ENCODE measurements at places on chromosomes 1 and 21.

DNA sequence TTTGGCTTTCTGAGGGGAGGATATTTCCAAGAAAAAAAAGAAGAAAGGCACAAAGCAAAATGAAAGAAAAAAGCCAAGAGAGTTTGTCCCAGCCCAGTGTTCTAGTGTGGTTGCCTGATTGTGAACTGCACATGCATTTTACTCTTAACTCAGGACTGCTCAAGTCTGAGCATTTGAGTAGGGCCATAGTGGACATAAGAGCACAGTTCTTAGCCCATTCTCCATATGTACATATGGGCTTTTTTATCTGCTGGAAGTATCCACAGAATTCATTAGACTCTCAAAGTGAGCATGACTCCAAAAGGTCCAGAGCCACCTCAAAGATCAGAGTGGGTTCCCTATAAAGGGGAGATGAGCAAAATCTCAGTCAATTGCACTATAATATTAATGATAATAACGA is 13.6 kb upstream of the DDX59 start:
- DNase-seq: no peak

DNA sequence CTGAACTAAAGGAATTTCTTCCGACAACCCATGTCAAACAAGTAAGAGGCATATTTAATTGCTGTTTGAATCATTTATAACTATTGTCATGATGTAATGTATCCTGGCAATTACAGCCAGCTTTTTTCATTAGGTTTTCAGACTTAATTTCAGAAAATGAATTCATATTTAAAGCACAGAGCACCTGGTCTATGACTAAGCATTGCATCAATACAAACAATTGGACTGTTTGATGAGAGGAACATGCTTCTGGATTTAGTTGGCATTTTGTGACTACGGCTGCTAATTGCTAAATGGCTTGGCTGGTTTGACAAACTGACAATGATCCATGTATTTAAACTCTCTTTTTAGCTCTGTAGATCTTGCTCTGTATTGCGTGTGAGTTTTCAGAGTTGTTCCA is 853.4 kb downstream of the NCAM2 start:
- DNase-seq: no peak

- no peak for DNase-seq
Observed at GRCh38 chr1:100452641-100453040, 85.3 kb upstream of the GPR88 start.

DNA sequence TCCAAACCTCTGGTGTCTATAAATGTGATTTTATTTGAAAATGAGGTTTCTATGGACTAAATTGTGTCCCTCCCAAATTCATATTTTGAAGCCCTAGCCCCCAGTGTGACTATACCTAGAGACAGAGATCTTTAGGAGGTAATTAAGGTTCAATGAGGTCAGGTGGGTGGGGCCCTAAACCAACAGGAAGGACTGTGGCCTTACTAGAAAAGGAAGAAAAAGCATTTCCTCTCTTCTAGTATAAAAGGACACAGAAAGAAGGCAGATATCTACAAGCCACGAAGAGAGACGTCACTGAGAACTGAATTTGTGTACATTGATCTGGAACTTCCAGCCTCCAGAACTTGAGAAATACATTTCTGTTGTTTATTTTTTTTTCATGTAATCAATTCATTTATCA is 123.1 kb upstream of the RUNX1 start:
- DNase-seq: no peak

DNA sequence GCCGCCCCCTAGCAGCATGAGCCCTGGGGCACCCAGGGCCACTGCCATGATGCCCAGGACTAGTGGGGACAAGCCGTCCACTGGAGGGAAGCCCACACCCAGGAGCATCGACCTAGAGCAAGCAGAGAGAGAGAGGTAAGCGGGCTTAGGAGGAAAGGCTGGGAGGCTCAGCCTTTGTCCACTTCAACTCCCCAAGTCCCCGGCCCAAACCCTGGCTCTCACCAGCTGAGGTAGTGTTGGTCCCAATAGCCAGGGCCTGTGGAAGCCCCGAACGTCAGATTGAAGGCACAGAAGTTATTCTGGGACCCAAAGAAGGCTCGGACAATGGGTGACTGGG is 2.4 kb downstream of the GLMP start:
- DNase-seq: no peak

- no peak for DNase-seq
Observed at GRCh38 chr1:91141858-91142257, 120.0 kb upstream of the ZNF644 start.

GRCh38 chr21:40333731-40334130 is 466.5 kb downstream of the PCP4 start:
- DNase-seq: no peak

GRCh38 chr1:79215311-79215710 is 208.8 kb upstream of the ADGRL4 start:
- no peak for DNase-seq

DNA sequence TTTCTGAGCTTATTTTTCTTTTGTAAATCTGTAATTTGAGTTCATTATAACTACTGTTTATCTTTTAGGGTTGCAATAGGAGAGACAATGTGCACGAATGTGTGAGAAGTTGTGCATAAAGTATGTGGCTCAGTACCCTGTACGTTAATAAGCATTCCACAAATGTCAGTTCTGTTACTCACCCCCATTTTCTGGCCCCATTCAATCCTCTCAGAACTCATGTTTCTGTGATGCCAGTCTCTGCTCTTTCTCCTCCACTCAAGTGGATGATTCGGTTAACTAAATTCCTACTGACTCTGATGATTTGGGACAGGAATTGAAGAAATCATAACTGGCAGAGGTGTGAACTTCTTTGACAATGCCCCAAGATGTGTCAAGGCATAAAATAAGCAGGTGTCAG is 10.2 kb upstream of the DMRTB1 start:
- no peak for DNase-seq

- no peak for DNase-seq
Observed at GRCh38 chr1:19798486-19799229, 1.1 kb downstream of the TMCO4 start.

DNA sequence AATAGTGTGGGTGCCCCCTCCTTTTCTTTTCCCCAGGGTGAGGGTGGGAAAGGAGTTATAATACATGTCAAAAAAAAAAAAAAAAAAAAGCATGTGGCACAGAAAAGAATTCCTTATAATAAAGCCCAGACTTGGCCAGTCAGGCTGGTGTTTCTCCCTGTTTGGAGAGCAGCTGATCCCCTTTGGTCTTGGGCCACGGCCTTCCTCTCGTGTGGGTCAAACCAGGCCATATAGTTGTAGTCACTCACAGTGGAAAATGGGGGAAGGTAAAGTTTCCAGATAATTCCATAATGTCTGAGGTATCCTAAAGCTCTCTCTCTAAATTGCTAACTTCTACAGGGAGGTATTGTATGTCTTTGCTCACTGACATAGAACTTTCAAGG is 22.0 kb downstream of the CLIC6 start:
- DNase-seq: no peak

DNA sequence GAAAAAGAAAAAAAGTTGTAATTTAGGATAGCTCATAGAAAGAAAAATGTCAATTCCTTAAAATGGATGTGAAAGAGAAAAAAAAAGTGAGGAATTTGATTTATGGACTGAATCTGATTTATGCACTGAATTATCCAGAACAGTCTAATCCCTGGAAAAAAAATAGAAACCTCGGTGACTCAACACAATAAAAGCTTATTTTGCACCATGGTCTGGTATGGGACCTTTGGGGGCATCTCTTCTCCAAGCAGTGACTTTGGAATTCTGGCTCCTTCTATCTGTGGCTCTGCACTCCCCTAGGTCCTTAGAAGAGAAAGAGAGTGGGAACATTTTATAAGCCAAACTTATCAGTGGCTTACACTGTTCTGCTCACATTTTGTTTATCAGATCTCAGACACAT is 471.7 kb upstream of the B3GALT2 start:
- DNase-seq: no peak

- DNase-seq: no peak
Observed at GRCh38 chr1:67721650-67722291, 36.8 kb downstream of the GADD45A start.

DNA sequence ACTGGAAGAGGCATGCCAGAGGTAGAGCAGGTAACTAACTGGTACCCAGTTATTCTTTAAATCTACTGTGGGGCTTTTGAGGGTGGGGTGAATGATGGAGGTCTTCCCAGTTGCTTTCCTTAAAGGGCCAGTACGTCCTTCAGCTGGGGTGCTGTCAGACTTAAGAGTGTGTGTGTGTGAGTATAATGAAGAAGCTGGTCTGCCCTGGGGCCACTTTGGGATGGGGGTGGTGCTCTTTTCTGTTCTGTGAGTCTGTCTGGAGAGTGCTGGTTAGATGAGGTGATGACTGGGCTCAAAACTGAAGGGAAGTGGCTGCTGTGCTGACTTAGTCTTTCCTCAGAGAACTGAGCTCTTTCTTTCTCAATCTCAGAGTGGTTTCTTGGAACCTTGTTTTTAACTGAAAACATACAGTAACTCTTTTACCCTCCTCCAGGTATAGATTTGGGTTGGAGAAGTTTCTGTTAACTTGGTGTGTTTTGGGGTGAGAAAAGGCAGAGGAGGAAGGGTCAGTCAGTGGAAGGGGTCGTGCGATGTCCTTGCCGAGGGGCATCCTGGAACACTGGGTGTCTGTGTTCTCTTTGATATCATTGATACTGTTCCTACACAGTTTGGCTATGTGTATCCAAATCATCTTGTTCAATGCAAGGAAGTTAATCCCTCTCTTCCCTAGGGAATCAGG is 746 bp downstream of the MACF1 start:
- peak; percentile 50 for DNase-seq

GRCh38 chr1:3222042-3222692 is 153.2 kb downstream of the PRDM16 start:
- DNase-seq: no peak

DNA sequence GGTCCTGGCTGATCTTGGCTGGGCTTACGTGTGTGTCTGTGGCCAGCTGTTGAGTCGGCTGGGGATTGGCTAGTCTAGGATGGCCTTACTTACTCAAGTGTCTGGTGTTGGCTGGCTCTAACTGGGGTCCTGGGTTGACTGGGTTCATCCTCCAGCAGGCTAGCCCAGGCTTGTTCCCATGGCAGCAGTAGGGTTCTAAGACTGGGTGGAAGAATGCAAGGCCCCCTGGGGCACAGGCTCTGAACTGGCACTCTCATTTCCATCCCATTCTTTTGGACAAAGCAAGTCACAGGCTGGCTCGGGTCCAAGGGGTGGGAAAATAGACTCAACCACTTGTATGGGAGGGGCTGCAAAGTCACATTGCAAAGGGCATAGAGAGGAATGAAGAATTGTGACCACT is 7.9 kb upstream of the OPRD1 start:
- no peak for DNase-seq

GRCh38 chr1:154999571-155000410 is 2.8 kb upstream of the ZBTB7B start:
- no peak for DNase-seq

- DNase-seq: no peak
Observed at GRCh38 chr1:94096797-94097549, 24.0 kb downstream of the ABCA4 start.

DNA sequence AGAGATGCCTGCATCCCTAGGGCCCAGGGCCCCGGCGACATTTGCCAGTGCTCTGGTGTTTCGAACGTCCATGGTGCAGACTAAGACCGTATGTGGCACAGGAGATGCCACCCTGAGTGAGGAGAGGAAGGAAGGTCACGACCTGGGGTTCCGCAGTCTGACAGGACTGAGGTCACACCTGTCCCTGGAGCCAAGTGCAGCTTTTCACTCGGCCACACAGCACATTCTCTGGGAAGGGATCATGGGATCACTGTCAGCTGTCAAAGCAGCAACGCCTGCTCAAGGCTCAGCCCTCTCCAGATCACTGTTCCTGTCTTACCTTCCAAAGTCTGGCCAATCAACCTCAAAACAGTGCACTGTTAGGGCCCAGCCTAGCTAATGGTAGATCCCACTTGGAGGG is 243.6 kb downstream of the SIPA1L2 start:
- DNase-seq: no peak

GRCh38 chr1:210396541-210396940 is 67.8 kb downstream of the HHAT start:
- DNase-seq: no peak

DNA sequence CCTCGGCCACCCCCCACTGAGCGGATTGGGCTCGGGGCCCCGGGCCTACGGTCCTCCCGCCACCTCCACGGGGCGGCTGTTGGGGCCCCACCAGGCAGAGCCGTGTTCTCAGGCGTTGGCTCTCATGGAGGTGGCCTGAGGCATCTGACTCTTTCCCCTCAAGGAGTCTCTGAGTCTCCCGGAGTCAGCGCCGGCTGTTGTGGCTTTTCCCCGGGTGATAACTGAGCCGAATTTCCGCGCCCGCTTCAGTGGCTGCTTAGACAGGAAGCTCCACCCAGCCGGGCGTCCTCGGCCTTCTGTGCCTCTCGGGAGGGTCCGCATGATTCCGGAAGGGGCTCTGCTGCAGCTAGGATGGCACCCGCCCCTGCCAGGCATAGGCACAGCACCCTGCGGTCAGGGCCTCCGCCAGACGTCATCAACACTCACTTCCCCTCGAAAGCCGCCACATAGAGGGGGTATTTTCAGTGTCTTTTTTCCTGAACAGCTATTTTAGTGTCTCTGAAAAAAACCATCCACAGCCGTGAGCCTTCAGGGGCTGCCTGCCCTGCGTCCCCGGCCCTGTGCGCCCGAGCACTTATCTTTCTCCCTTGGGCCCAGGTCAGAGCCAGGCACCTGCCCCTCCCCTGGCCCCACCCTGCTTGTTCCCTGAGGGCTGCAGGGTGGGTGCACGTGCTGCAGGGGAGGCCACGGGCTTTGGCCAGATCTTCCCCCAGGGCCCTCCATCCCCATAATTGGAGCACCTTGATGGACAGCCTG is 72.9 kb downstream of the SKI start:
- DNase-seq: peak; percentile 78

- DNase-seq: no peak
Observed at GRCh38 chr21:28357743-28358142, 634.9 kb downstream of the LTN1 start.

DNA sequence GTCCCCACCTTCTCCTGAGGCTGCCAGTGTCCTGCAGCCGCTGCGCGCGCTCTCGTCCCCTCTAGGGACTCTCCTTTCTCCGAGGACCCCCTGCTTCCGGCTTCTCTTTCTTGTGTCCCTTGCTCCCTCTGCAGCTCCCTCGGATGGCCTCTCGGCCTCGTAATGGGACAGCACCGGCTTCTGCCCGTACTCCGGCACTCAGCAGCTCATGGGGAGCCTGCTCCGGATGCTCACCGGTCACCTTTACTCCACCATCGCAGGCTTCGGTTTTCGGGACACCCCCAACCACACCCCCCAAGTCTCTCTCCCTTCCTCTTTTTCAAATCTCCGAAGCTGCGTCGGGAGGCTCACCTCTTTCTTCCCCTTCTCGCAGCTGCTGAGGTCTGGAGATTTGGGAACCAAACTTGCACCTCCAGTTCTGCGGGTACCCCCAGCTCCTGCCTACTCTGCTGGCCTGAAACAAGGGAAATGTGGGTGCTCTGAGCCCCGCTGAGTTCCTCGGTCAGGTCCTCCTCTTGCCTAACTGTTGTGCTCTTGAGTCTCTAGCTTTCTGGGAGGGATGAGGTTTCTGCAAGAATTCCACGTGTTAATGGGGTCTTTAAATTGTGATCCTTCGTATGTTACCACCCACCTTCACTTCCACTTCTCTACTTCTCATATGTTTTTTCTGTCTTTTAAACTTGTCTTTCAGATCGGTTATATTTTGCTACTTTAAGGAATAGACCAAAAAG is 930 bp downstream of the CDC14A start:
- DNase-seq: peak; percentile 21

- DNase-seq: no peak
Observed at GRCh38 chr1:202586018-202586821, 124.0 kb downstream of the SYT2 start.

- no peak for DNase-seq
Observed at GRCh38 chr1:48966583-48966982, 189.9 kb upstream of the BEND5 start.
